ENCODE measurements at places on chromosomes 2 and 18.

GRCh38 chr2:27756091-27756490, 15.4 kb upstream of the MRPL33 start:
- no peak for DNase-seq

DNA sequence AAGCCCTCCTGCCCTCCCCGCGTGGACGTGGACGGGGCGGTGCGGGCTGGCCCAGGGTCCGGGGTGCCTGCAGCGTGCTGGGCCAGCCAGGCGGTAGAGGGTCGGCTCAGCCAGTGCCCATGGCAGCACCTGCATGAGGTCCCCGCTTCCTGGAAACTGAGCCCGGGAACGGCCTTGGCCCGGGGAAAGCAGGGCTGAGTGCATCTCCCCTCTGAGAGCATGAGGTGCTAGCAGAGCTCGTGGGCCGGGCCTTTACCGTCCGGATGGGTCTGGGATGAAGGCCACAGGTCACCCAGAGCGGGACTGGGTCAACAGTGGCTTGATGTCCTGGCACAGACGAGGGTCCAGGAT, 39.8 kb downstream of the TSHZ1 start:
- no peak for DNase-seq

DNA sequence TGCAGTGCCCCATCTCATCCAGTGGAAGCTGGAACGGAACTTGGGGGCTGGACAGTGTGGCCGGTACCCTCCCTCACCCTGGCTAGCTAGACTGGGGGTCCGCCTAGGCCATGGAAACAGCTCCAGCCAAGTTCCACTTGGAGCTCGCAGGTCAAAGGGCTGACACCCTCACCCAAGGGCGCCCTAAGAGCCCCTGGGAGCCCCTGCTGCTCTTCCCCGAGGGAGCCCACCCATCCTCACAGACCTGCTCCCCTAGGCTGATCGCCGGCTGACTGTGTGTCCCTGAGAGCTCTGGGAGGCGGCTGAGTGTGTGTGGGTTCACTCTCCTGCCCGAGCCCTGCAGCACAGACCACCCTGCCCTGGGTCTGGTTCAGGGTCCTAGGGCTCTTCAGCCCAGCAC, 118.2 kb upstream of the OTOS start:
- DNase-seq: peak; percentile 7

GRCh38 chr2:200199005-200199404, 107.5 kb upstream of the SPATS2L start:
- no peak for DNase-seq

Measured in progenitor cell of endocrine pancreas (in vitro differentiated cells).